Right renal cortex interstitium (tissue), 3 donors: ENCODE measurements at places on chromosomes 11 and 22.
A peak's percentile ranks its signal among the peaks of the same experiment; 100 is the strongest.

- DNase-seq: no peak
Observed at GRCh38 chr11:130815097-130815802, 101.0 kb downstream of the SNX19 start.

DNA sequence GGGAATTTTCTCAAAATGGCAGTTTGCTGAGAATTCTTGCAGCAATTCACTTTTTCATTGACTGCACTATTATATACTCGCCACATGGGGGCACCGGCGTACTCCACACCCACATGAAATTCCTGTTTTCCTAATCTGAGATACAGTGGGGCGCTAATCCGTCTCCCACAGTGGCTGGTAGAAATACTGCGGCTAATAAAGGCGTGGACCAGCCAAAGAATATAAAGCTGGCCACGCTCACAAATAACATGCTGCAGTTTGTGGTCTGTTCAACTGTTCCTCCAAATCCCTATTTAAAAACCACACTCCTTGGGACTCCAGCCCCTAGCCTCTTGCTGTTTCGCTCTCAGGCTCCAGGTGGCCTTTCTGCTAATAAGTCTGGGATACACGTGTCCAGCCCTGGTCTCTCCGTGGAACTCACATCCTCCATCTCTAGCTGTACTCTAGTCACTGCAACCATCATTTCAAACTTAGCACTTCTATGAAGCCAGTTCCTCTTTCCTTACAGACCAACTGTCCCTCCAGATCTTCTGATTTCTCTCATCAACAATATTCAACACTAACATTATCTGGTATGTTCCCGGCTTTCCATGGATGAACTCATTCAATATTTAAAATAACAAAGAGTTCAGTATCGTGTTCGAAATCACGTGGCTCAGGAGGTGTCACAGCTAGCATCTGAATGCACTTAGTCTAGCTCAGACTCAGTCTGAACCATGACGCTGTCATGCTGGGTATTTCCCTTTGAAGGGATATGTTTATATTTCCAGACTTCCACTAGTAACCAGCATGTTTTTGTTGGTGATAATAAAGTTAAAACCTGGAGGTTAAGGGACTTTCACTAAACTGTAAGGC is 22.0 kb downstream of the TBRG1 start:
- peak; percentile 64 for DNase-seq

DNA sequence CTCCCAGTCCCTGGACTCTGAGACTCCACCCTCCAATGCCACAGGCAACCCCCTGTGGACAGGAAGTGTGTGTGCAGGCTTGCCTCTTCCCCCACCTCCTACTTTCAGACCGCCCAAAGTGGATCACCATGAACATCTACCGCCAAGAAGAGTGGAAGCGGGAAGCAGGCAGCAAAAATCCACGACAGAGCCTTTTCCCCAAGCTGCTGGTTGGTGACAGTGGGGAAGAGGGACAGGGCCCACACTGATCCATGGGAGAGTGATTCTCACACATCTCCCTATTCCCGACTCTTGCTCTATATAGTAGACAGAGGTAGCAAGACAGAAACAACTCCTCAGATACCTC is 53.4 kb upstream of the SPATA19 start:
- DNase-seq: no peak

DNA sequence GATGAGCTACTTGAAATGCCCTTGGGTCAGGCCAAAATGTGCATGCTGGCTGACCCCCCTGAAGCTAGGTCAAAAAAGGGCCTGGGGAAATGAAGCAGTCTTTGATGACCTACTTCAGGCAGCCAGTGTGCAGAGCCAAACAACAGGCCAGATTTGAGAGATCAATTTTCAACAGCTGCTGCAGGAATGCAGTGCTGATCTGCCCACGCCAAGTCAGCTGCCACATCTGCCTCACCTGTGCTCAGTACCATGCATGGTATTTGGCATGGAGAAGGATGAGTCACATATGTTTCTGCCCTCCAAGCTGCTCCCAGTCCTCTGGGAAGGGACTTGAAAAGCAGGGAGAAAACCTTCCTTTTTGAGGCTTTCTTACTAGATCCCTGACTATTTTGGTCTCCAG is 35.8 kb downstream of the MTNR1B start:
- DNase-seq: no peak

DNA sequence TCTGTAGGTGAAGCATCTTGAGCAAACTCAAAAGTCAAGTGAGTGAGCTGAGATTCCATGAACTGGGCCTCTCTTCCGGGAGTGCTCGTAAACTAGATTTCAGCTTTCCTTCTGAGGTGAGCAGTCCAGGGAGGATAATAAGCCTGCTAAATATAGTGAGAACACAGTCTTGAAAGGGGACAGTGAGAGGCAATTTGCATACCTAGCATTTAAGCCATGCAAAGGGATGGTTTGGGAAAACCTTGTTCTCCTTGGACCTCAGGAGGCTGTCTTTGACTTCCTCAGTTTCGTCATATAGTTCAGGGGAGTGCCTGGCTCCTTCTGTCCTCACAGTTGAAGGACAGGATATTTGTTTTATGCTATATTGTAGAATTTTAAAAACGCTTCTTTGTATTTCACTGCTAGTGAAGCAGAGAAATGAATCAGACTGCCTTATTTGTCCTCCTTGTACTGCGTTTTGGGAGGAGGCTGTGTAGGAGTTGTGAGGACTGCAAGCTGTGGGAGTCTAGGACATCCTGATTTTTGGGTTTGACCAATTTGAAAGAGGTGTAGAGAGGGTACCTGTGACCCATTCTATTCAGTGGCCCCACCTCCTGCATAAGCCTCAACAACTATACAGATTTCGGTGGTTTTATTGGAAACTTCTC is 11.0 kb upstream of the SORL1-AS1 start:
- no peak for DNase-seq

- DNase-seq: no peak
Observed at GRCh38 chr11:704781-705645, 1.0 kb upstream of the EPS8L2 start.

DNA sequence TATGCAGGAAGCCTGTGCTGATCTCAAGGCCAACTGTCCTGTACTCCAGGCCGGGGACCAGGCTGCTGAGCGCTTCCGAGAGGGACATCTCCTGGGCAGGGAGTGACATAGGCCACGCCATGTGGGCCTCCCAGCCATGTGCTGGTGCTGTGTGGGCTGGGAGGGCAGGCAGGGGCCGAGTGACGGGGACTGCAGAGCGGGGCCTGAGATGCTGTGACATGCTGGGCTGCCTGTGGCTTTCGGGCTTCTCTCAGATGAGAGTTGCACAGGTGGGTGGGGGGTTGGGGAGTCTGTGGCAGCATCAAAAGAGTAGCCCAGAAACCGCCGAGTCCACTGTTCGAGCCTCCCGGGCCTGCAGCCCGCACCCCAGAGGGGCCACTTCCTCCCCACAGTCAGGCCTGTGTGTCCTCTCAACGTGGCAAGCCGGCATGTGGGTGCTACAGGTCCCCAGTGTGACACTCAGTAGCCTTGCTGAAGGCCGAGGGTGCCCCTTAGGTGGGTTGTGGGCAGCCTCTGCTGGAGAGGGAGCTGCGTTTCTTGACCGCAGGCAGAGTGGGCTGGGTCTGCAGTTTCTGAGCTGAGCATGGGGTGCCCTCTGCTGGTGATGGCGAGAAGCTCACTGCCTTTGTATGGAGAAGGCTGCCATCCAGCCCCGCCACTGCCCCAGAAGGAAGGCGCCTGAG is 101.2 kb downstream of the BCR start:
- peak; percentile 63 for DNase-seq

DNA sequence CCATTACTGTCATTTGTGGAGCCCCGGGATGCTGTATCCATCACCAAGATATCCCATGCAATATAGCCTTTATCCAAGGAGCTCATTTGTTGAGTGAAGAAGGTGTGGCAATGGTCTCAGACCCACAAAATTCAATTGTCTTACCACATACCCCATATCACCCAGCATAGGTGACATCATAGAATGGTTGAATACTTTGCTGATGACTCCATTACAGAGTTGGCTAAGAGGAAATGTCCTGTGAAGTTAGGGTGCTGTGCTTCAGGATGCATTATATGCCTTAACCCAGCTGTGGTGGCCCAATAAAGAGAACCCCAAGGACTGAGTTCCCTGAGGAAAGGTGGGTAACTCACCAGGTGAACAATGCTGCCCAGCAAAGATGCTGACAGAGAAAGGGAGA is 113.7 kb downstream of the EFCAB6 start:
- no peak for DNase-seq
